ENCODE measurements at places on chromosomes 1 and 21. TPM values are rescaled to one million over a fixed set of nuclear protein-coding genes. Genes with fewer than 3 reads are reported as not detected.

DIRAS3 gene
- total RNA-seq, result not detected

NCAM2 gene
- total RNA-seq, result 0.04 TPM

NFASC gene
- total RNA-seq, result 1.4 TPM

ETV3L gene
- not detected for total RNA-seq

RGS13 gene
- not detected for total RNA-seq

ARV1 gene
- total RNA-seq, result 19.5 TPM

S100A2 gene
- 7,785 TPM for total RNA-seq

FOXD2 gene
- total RNA-seq, result 0.08 TPM

Data from hair follicular keratinocyte (primary cell).